ENCODE measurements at places on chromosomes 5 and 9.

DNA sequence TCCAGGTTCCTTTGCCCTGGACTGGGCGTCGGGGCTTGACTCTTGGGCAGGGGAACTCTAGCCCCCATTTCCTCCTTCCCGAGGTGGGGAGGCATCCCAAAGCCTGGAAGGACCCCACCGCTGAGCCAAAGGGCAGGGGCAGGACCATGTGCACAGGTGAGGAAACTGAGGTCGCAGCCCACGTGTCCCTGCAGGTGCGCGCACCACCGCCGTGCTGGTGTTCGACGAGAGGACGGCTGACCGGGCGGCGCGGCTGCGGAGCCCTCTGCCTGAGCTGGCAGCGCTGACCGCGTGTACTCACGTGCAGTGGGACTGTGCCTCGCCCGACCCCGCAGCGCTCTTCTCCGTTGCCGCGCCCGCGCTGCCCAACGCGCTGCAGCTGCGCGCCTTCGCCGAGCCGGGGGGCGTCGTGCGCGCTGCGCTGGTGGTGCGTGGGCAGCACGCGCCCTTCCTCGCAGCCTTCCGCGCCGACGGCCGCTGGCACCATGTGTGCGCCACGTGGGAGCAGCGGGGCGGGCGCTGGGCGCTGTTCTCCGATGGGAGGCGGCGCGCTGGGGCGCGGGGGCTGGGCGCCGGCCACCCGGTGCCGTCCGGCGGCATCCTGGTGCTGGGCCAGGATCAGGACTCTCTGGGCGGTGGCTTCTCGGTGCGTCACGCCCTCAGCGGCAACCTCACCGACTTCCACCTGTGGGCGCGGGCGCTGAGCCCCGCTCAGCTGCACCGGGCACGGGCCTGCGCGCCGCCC is 2.8 kb downstream of the ADGRD2 start:
- no peak for DNase-seq

GRCh38 chr5:124370601-124371000 is 375.8 kb downstream of the ZNF608 start:
- DNase-seq: no peak

- no peak for DNase-seq
Measured at GRCh38 chr5:152632360-152632759, 227.3 kb upstream of the NMUR2 start.

DNA sequence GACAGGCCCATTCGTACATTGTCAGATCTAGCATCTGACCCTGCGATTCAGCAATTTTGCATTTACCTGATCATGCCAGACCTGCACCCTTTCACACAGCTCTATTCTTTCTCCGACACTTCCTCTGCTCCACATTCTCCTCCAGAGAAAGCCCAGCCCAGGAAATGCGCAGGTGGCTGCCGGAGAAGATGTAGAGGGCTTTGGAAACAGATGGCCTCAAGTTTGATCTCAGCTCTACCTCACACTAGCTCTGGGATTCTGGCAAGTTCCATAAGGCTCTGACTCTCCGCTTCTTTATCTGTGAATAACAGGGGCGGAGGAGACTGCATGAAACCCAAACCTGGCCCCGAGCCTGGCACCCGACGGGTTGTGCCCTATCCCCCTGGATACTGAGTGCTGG is 61.5 kb downstream of the GABBR2 start:
- DNase-seq: no peak

DNA sequence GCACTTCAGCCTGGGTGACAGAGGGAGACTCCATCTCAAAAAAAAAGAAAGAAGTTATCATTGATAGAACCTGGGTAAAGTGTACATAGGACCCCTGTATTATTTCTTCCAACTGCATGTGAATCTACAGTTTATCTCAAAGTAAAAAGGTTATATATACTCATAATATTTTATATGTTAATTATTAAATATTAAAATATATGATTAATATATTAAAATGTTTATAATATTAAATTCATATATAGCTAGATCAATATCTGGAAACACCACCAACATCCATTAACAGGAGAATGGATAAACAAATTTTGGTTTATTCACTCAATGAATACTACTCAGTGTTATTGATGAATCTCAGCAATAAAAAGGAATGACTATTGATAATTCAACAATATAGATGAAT is 19.7 kb downstream of the C5orf15 start:
- no peak for DNase-seq

DNA sequence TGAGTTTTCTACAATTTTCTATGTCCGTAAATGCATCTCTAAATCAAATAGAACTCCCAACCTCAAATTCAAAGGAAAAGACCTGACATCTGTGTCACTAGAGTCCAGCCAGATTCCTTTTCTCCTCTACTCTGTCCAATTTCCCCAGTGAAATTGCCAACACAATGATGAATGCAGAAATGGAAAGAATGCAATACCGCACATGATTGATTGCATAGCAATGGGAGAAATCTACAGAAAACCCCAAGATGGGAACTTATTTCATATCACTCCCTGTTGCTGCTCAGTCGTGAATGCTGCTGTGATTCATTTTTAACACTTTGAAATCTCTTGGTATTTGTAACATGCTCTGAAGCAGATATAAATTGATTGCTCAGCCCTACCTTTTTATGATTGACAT is 355.1 kb upstream of the TUSC1 start:
- DNase-seq: no peak

DNA sequence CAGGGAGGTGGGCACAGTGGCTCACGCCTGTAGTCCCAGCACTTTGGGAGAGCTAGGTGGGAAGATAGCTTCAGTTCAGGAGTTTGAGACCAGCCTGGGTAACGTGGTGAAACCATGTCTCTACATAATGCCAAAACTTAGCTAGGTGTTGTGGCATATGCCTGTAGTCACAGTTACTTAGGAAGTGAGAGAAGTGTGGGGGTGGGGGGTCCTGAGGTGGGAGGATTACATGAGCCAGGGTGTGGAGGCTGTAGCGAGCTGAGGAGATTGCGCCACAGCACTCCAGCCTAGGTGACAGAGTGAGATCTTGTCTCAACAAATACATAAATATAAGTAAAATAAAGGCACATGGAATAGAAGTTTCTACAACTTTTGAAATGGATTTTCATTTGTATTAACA is 23.1 kb downstream of the VCAN start:
- DNase-seq: no peak

DNA sequence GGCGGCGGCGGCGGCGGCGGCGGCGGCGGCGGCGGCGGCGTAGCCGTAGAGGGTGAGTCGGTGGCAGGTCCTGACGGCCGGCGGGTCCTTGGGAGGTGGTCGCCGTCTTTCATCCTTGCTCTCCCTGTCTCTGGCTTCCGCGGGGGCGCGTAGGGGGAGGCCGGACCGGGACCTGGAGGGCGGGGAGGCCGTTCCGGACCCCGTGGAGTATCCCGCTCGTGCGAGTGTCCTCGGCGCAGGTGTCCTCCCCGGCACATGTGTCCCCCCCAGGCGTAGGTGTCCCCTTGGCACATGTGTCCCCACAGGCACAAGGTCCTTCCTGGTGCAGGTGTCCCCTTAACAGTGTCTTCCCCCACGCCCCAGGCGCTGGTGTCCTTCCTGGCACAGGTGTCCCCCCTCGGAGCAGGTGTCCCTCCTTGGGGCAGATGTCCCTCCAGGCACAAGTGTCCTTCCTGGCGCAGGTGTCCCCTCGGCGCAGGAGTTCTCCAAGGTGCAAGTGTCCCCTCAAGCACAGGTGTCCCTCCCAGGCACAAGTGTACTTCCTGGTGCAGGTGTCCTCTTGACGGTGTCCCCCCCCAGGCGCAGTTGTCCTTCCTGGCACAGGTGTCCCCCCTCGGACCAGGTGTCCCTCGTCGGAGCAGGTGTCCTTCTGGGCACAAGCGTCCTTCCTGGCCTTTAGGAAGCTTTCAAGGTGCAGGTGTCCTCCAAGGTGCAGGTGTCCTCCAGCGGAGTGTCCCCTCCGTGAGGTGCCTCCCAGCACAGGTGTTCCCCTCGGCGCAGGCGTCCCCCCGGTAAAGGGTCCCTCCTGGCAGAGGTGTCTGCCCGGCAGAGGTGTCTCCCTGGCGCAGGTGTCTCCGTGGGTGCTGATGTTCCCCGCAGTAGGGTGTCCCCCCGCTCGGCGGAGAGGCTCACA is 519 bp downstream of the EXOC3 start:
- DNase-seq: no peak

- DNase-seq: no peak
Measured at GRCh38 chr5:77170196-77170890, 40.1 kb upstream of the PDE8B start.

DNA sequence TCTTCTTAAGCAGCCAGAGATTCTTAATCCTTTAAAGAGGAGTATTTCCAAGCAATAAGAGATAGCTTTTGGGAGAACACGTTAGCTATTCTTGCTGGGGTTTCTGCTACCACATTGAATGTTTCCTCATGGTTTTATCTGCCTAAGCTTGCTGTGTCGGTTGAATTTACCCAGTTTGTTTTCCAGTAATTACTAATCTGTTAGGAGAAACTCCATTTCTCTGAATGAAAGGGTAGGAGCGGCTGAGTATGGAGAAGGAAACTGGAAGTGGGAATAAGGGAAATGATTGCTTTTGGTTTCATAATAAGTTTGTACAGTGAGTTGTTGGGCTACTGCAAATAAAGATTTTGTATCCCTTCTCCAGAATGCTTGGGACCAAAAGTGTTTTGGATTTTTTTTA is 1.2 kb downstream of the JAK2 start:
- DNase-seq: no peak

DNA sequence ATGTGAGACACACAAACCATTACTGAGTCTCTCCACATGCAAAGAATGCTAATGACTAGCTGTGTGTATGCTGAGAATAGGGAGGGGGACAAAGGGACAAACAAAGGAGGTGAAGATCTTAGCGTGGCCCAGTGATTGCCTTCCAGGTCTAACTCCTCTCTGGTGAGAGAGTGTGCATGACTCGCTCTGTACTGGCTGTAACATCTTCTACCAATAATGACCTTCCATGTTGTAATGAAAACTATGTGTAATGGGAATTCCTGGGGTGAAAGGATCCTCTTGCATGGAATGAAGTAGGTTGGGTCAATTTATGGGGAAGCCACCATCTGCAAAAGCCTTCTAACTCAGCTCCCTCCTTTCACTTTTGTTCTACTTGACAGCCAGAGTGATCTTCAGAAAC is 24.4 kb upstream of the GPR151 start:
- DNase-seq: no peak

- DNase-seq: no peak
Measured at GRCh38 chr5:96881511-96882115, 5.3 kb downstream of the ERAP2 start.

DNA sequence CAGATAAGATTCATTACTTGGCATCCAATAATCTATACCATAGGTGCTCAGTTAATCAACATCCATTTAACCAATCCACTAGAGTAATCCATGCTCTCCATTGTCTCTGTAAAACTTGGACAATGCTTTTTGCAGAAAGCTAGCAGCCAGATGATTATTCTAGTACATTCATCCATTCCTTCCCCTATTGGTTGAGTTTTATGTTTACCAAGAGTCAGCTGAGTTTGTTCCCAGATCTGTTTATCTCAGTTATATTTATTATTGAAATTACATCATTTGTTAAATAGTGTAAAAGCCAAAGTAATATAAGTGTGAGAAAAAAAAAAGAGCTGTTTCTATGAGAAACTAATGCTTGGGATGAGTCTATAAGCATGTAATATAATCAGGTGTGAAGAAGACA is 63.3 kb upstream of the TMC1 start:
- no peak for DNase-seq

DNA sequence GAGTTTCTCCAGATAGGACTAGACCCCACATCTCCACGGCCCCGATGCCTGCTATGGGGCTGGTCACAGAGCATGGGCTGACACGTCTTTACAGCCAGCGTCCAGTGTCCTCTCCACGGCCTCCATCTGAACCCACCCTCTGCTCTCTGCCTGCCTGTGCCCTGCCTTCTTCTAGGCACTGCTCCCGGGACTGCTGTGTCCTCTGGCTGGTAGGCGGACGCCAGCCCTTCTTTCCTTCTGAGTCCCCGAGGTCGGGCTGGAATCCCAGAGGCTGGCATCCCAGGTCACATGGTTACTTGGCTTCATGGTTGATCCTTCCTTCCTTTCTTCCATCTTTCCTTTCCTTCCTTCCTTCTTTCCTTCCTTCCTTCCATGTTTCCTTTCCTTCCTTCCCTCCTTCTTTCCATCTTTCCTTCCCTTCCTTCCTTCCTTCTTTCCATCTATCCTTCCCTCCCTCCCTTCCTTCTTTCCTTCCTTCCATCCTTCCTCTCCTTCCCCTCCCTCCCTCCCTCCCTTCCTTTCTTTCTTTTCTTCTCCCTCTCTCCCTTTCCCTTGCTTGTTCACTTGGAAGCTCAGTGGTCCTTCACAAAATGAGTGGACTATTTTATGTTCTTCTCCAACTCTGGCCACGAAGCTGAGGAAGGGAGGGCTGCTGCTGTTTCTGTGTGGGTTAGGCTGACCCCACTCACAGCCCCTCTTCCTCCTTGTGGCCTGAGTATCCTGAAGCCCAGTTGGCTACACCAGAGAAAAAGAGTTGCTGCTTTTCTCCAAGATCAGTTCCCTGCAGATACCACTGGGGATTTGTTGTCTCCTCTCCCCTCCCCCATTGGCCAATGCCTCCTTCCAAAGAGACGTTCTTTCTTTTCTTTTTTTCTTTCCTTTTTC is 66.8 kb upstream of the NEURL1B start:
- no peak for DNase-seq

GRCh38 chr5:179783128-179783527 is 10.7 kb upstream of the LTC4S start:
- no peak for DNase-seq

DNA sequence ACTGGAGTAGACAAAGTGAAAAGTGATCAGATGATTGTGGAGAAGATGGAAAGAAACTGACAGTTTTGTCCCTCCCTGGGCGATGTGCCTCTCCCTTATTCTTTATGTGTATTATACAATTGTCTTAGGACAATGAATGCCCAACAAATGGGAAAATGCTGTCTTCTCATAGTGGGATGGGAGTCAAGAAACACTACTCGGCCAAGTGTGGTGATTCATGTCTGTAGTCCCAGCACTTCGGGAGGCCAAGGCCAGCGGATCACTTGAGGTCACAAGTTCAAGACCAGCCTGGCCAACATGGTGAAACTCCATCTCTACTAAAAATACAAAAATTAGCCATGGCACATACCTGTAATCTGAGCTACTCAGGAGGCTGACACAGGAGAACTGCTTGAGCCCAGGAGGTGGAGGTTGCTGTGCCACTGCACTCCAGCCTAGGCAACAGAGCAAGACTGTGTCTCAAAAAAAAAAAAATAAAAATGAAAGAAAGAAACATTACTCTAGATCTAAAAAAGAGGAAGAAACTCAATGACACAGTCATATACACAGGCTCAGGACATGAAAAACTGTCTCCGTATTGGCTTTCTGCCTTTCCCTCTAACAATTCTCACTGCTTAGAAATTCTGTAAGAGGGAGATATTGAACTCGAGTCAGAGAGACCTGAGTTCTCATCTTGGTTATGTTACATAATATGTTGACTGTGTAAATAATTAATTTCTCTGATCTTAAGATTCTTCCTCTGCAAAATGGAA is 67.9 kb upstream of the TARS1 start:
- DNase-seq: no peak

GRCh38 chr5:140498591-140498990 is 48.9 kb upstream of the EIF4EBP3 start:
- no peak for DNase-seq

DNA sequence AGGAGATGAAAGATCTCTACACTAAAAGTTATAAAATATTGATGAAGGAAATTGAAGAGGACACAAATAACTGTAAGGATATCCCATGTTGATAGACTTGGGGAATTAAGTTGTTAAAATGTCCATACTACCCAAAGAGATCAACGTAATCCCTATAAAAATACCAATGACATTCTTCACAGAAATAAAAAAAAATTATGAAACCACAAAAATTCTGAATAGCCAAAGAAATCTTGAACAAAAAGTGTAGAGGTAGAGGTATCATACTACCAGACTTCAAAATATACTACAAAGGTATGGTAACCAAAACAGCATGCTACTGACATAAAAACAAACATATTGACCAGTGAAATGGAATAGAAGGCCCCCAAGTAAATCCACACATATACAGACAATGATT is 71.5 kb upstream of the ELL2 start:
- DNase-seq: no peak

Data from NCI-H2227 treated with DMSO at 0.1 percent for 48 hours (cell line).